ENCODE measurements at places on chromosomes 3 and 15.
A peak's percentile ranks its signal among the peaks of the same experiment; 100 is the strongest.

- DNase-seq: no peak
Measured at GRCh38 chr3:118833075-118833474, 201.6 kb downstream of the IGSF11 start.

DNA sequence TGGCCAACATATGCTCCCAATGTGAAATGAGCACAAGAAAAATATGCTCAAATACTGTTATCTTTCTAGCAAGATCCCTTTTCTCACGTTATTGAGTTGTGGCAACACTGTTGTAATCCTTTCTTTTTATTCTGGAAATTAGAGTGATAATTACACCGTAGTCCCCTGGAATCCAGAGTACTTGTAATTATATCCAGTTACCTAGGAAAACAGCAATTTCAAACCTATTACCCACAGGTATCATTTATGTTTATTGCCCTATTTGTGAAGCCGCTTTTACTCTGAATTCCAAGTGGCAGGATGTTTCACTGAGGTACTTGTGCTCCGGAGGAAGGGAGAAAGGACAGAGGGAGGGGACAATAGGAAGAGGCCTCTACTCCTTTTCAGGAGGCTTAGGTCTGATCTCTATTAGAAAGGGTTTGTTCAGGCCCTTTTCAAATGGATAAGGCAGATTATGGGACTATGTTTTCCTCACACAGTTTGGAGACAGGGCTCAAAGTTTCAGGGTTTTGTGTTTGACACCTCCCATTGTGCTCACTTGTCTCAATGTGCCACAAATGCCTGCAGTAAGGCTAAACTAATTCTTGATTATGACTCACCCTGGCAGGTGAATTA, 646.6 kb downstream of the TUSC7 start:
- DNase-seq: peak; percentile 15

DNA sequence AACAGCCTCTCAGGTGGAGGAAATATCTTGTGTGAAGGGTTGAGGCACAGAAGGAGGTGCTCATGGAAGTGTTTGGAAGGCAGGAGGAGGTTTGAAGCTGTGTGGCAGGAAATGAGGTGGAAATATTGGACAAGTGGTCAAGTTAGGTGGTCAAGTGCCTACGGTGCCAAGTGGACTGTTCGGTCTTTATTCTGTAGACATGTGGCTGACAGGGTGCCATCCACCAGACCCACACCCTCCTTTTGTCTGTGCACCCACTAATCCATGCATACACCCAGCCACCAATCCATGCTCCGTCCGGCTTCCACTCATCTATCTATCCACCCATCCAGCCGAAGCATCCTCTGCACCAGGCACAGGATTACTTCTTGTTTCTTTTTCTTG, 2.2 kb downstream of the SLC6A20 start:
- DNase-seq: no peak

DNA sequence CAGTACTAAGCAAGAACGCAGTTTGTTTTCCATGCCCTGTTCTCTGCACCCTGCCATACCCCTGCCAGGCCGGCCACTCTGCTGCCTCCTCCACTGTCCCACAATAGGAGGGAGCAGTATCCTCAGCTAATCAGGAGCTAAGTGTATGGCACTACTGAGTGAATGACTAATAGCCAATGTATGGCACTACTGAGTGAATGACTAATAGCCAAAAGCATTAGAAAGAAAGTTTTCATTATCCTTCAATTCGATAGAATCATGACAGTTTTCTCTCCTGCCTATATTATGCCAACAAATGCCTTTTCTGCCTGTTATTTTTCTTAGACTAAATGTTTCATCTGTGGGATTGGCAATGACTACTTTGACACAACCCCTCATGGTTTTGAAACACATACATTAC, 107.5 kb upstream of the CHRM5 start:
- DNase-seq: no peak

DNA sequence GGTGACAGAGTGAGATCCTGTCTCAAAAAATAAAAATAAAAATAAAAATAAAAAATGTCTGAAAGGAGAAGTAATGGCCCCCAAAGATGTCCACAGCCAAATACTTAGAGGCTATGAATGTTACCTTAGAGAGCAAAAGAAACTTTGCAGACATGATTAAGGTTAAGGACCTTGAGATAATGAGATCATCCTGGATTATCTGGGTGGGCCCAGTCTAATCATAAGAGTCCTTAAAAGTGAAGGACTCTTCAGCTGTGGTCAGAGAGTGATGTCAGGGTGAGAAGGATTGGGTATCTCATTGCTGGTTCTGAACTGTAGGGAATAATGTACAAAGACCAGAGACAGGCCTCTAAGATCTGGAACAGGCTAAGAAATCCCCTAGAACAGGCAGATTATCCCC, 84.9 kb upstream of the POU1F1 start:
- no peak for DNase-seq

DNA sequence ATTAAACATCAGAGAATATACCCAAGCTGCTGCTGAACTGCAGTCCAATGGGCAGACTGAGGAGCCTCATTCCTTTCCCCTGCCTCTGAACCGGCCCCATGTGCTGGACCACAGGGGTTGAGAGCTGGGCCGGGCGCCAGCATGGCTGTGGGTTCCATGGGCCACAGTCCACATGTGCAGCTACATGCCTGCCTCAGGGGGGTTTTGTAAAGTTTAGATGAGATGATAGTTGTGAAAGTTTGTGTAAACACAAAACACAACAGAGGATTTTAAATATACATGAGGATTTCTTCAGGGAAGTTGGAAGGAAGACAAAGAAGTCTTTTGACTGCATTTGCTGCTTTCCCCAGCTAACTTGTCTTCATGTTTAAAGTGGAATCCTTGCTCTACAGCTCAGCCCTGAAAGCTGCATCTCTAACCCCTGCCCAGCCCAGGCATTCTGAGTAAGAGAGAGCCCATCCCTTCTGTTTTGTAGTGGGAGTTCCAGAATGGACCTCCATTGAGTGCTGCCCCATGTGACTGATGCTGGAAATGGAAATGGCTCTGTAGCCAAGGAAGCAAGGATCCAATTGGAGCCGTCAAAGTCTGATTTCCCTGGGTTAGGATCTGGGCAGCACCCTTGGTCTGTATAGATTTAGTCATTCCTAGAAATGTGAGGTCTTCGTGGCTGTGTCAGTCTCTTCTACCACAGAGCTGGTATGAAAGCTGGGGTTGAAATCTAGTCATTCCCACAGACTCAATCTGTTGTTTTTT, 17.5 kb downstream of the SLC12A8 start:
- no peak for DNase-seq

- no peak for DNase-seq
Measured at GRCh38 chr3:13009946-13010315, 63.3 kb downstream of the IQSEC1 start.

DNA sequence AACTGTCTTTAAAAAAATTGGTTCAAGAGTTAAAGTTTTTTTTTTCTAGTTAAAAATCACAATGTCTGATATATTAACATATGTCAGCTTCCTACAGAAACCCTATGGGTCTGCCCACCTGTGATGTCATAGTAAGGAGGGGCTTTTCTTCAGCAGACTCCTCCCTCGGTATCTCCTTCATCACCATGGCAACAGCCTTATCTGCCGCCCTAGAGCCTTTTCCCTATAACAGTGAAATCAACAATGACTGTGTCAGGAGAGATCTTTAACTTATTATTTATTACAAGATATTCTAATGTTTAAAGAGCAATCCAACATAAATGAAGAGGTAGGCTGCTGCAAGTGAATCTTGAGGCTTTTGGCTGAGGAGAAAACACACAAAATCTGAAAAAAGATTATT, 138.7 kb downstream of the PEX5L start:
- DNase-seq: peak; percentile 34

DNA sequence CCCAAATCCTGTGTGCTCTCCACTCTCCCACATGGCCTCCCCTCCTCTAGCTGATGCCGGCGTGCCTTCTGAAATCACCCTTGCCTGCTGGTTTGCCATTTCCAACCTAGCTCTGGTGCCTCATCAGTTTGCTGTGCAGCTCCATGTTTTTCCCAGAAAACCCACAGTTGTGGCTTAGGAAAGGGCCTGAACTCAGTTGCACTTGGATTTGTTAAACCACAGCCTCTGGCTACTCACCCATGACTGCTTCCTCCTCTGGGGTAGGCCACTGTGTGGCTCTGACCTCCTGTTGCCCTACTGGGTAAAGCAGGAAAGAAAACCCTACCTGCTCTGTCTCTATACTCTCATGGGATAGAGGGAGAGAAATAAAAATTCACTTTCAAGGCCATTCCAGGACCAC, 97.3 kb downstream of the DAPK2 start:
- no peak for DNase-seq

GRCh38 chr3:156024904-156025533, 95.4 kb upstream of the KCNAB1 start:
- DNase-seq: no peak

- DNase-seq: peak; percentile 4
Measured at GRCh38 chr15:77418391-77418965, 1.4 kb downstream of the PEAK1 start.

DNA sequence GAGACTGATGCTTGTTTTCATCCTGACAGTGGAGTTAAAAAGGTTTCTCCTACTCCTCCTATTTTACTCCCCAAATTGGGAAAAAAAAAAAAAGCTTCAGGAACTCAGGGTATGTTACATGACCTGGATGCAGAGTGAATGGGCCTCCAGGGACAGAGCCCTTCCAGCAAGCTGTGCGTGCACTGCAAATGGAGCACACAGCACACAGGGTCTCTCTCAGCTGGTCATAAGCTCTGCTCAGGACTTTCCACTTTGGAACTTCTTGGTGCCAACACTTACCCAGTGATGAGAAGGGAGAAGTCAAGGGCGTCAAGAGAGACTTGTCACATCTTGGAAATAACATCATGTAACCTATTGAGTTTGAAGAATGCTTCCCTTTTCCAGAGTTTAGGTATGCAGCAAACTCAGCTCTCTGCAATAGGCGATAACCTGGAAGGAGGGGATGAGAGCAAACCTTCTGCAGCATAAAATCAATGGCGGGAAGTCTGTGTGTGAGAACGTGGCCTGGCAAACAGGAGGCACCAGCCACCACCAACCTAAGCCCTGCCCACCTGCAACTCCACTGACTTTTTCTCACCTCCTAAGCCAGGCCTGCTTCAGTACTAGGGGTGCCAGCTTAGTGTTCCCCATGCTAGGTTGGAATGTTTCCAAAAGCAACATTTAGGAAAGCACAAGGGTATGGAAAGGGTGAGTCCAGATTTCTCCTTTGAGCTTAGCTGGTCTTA, 39.8 kb downstream of the MYZAP start:
- no peak for DNase-seq

DNA sequence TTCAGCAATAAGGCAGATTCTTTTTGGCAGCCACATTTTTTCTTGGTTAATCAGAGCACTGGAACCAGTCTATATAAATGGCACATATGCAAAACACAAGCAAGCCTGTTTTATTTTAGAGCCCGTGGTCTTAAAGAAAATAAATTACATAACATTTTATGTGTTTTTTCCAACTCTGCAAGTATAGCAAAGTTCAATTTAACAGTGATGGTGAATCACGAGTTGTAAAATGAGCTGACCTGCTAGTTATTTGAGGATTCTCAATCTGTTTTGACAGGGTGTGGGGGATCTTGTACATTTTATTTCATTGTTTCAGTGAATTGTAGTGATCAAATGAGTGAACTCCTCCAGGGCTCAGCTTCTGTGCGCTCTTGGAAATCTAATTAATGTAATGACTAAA, 2.7 kb downstream of the ARHGEF26 start:
- no peak for DNase-seq

DNA sequence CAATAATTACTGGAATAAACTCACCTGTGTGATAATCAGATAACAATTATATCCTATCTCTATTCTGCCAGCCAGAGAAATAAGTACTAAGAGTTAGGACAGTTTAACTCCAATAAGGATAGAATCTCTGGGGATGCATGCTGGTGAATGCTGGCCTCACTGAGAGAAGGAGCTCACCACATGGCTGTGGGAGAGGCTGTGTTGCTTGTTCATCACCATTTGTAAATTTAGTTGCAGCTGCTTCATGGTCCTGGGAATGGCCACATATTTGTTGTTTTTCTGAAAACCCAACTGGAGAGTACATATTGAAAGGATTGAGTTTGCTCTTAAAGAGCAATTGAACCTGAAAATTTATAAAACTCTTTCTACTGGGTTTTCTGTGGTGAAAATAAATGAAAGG, 207.3 kb downstream of the NECTIN3 start:
- DNase-seq: no peak

DNA sequence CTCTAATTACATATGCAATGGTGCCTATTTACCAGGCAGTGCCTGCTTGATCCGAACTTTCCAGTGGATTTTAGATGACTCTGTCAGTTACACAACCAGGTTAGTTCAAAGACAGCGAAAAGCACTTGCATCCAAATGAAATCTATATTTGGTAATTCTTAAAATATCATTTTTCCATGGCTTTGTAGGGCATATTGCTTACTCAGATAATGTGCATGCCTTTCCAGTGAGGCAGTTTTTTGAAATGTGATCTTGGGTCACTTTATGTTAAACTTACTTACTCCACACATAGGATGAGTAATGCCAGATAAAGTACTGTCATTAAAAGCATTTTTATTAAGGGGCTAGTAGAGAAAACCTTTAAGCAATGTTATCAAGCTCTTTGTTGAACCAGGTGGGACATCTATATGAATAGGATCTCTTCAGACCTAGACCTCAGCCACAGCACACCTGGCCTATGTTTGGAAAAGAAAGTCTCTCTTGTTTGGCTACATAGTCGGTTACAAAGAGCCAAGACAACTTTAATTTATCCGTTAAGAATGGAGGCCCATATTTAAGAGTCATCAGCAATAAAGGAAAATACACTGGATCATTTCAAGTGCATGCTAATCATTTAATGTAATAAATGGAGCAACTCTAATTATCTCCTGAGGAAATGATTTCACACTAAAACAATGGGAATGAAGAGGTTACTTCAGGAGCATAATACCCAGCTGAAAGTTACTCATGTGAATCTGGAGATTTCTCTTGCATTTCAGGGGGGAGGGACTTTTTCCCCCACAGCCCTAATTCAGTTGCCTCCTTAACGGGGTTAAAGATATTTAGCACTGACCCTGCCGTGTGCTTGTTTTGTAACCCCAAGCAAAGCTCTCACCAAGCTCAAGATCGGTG, 56.3 kb upstream of the TMCO5A start:
- no peak for DNase-seq

GRCh38 chr3:177981576-177981975, 554.7 kb upstream of the KCNMB2 start:
- no peak for DNase-seq

DNA sequence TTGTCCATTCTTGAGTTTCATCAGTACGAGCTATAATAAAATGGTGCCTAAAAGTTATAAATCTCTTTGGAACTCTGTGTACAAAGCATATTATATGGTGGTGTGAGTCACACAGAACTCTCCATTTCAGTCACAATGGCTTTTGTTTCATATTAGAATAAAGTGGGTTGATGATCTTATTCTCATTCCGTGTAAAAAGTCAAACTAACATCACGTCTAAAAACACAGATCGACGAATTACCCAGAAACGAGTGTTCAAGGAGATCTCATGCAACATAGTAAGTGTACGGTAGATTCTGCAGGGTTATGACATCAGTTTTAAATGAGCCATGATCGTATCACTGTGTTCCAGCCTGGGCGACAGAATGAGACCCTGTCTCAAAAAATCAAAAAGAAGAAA, 122.4 kb downstream of the FOXP1 start:
- DNase-seq: no peak

Data from spinal cord (tissue), 10 donors.